Stimulated activated CD8-positive, alpha-beta memory T cell treated with anti-CD3 and anti-CD28 coated beads, Interleukin-7, amount 100 ng/mL, for 48 hours (primary cell): ENCODE measurements at places on chromosomes 2 and 18.

- DNase-seq, result no peak
Observed at GRCh38 chr2:191738003-191738402, 60.1 kb downstream of the NABP1 start.

DNA sequence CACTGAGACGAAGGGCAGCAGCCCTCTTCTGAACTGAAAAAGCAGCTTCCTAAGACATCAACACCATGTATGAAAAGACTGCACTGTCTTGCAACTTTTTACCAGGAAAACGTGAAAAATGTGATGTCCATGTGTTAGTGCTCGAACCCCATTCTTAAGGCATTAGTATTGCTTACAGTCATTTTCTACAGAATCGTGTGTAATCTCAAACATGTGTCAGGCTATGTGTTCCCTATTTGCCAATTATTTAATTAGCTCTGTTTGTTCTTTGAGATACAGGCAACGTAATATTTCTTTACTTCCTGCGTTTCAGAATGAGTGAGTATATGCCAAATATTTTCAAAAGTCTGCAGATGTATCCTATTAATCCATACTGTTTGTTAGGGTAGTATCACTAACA lies 307.7 kb upstream of the CCDC68 start:
- no peak for DNase-seq

- DNase-seq, result no peak
Observed at GRCh38 chr2:221006084-221006483, 566.0 kb downstream of the EPHA4 start.

- no peak for DNase-seq
Observed at GRCh38 chr18:55265130-55265675, 305.9 kb upstream of the CCDC68 start.

DNA sequence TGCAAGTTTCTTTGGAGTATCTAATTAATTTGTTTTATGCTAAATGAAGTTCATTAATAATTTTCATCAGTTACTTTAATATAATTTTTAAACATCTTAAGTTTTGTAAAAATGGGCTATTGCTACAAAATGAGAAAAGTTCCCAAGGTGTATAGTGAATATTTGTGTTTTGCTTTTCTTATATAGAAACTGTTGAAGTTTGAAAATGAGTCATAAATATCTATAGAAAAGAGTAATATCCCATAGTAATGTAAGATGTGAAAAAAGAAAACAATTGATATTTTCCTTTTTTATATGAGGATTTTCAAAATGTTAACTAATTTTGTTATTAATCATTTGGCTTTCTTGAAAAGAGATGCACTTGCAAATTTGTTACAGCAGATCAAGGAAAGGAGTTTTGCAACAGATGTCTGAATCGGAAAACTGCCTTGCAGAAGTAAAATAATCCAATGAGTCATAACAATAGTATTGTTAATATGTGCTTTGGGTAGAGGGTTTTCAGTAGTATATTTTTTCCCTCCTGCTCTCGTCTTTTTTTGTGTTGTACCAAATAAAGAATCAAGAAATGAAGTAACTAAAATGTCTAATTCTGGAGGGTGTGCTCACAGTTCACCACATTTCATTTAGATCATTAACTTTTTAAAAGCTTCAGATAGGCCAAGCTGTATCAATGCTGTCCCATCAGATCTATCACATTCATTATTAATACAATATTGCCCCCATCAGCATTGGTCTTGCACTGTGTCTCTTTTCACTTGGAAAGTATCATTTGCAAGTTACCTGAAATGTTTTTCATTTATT lies 15.5 kb downstream of the DUSP19 start:
- no peak for DNase-seq
